Stimulated activated CD8-positive, alpha-beta memory T cell treated with anti-CD3 and anti-CD28 coated beads, Interleukin-12 subunit alpha, Interleukin-12 subunit beta, amount 100 ng/mL, for 1 hour (primary cell): ENCODE measurements at places on chromosomes 11 and 22.

DNA sequence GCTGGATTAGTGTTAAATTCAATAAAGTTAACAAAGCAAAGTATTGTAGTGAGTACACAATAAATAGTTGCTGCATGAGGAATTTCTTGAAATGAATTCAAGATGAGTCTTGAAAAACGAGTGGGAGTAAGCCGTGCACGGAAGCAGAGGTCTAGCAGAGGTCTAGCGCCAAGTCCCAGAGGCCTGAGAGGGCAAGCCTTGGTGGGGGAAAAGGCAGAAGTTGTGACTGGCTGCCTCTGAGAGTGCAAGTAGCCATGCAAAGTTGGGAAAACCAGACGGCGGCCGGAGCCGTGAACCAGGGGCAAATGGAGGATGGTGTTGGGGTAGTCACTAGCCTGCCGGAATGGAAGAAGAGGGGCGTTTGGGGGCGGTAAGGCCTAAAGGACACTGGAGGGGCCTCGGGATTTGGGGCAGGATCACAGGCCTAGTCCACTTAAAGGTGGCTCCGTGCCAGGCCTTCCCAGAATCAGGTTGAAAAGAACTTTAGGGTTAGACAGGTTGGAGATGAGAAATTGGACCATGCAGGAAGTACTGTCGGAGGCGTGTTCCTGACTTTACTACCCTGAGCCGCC is 379 bp upstream of the SLC3A2 start:
- no peak for DNase-seq

DNA sequence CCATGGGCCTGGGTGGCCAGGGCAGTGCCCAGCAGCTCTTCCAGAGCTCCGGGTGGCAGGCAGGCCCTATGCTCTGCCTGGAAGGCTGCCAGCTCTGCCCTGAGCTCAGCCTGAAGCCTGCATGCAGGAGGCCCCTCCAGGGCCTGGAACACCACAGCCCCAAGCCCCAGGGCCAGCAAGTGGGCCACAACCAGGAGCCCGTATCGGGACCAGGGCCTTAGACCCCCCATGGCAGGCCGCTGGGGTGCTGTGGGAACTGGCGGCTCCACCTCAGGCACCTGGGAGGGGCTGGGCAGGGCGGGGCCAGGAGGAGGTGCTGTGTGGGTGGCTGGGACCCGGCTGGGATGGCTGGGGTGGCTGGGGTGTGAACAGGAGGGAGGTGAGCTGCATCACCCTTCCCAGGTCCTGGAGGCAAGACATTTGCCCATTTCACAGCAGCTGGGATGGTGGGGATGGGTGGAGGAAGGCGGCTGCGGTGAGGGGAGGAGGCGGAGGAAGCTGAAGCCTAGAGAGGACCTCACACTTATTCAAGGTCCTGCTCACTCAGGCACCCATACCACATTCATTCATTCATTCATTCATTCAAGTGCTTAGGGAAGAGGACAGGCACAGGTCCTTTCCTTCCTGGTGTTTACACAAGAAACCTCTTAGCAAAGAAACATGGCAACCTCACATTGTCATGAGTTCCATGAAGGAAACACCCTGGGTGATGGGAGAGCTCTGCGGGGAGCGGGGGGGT is at the start of gene KCNK7:
Gene KCNK7, minus strand, starts transcription at position 258 of the 739 bp plus-strand sequence. Its CDS starts 28 bp downstream, at position 230.
- no peak for DNase-seq

DNA sequence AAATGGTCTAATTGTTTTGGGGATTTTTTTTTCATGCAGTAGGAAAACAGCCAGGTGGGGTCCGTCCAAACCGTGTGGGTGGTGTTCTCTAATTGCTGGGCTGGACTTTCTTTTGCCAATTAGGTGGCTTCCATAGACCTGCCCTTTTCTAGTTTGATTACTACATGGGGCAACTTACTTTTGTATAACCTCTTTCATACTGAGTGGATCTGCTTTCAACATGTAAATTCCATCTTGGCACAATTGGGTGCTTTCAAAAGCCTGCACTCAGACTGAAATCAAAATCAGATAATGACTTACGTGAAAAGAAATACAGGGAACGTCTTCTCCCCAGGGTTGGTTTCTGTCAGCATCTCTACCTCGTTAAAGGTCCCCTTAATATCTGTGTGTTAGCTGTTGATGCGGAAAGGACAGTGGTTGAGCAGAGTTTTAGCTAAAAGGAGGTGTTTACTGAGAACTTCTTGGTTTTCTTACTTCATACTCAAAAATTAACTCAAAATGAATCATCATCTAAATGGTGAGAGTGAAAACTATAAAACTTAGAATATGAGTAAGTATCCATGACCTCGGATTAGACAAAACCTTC is 72.1 kb downstream of the BARX2 start:
- DNase-seq: no peak

- DNase-seq: no peak
These were observed 286.7 kb downstream of the TBC1D22A start for GRCh38 chr22:47049078-47049624.

GRCh38 chr22:39989633-39990032 is 5.1 kb upstream of the FAM83F start:
- DNase-seq: no peak

DNA sequence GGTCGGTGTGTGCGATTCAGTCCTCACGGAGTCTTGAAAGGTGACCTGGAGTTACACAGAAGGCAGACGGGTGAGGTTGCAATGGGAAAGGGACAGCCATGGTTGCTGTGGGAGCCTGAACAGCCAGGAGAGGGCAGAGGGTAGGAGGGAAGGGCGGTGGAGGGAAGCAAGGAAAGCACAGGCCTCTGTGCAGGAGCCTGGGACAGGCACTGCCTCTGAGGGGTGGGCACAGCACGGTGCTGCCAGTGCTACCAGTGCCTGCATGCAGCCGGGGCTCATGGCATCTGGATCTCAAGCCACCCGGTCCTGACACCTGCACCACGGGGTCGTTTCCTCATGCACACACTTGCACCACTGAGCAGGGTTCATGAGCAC is 401.0 kb downstream of the TBC1D22A start:
- DNase-seq: no peak

- no peak for DNase-seq
These were observed 4.7 kb downstream of the YDJC start for GRCh38 chr22:21624880-21625791.

DNA sequence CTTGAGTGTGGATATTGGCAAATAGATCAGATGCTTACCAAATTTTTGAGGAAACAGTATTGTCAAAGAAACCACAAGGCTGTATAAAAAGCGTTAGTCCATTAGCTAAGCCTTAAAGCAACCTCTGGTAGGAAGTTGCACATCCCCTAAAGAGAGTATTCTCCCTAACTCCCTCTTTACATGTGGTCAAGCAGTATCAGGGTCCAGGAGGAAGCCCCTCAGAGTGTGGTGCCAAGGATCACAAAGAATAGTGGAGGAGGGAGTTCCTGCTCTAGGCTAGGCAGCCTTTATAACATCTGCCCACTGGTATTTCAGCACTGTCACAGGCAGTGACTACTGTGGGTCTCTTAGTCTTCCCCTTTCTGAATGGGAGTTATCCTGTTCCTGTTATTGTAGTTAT is 18.8 kb upstream of the AMPD3 start:
- DNase-seq: no peak

- no peak for DNase-seq
These were observed 2.1 kb upstream of the DPAGT1 start for GRCh38 chr11:119103793-119104192.

DNA sequence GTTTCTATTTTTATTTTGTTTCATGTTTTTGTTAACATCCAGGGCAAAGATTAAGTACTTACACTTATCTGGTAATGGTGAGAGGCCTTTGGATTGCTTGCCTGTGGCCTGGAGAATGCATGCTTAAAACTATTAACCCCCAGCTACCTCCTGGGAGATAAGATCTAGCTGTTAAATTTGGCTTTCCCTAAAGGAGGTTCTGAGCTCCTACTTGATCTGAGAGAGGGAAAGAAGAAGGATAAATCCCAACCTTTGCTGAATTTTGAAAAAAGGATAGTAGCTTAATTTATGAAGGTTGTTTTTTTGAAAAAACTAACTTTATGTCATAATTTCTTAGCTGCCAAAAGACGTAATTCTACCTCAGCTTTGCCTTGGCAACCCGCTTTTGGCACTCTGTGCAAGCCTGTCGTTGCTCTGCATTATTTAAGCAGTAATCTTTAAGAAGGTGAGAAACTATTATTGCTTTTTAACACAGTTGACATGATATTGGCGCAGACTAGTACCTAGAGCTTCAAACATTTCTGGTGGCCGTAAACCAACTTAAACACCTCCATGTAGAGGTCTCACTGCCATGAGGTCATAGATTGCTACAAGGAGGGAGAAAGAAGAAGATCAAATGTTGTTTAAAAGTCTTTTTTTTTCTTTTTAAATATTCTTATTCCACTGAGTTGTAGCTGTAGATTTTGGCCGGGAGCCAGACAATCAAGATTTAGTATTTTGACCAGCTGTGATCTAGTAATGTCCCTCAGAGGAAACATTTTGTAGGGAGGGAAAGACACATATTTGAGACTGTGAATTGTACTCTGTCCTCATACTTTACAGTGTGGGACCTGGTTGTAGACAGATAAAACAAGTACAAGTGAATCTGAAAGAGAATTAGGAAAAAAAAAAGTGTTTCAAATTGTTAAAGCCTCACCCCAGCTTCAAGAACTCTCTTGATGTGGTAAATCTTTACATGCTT is 74.4 kb downstream of the WNT11 start:
- DNase-seq: no peak

GRCh38 chr11:65778901-65779668 is 1.7 kb downstream of the AP5B1 start:
- DNase-seq: no peak

DNA sequence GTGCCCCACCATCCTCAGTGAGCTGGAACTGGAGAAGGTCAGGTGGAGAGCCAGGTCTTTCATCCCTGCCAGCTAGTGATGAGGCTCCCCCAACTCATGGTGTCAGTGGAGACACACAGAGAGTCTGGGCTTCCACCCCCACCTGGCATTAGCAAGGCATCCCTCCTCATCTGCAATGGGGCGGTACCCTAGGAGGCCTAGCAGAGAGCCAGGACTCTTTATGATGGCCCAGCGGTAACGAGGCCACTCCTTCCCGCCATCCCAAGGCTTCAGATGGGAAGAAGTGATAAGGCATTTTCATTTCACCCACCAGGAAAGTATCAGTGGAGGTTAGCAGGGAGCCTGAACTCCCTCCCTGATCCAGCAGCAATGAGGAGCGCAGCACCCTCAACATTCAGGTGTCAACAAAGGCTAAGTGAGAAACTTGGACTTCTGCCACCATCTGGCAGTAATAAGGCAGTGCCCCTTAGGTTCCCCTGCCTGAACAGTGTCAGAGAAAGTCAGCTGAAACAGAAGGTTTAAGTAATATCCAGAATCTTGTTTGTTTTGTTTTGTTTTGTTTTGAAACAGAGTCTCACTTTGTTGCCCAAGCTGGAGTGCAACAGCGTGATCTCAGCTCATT is 40.5 kb upstream of the FBLN1 start:
- DNase-seq: no peak

DNA sequence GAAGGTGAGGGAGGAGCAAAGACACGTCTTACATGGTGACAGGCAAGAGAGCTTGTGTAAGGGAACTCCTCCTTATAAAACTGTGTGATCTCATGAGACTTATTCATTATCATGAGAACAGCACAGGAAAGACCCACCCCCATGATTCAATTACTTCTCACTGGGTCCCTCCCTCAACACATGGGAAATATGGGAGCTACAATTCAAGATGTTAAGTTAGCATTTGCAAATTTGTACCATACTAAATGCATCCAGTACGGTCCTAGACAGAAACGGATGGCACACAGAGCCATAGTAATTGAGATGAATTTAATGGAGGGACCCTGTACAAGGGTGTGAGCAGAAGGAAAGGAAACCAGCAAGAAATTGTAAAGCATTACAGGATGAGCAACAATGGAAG is 765.8 kb upstream of the API5 start:
- DNase-seq: no peak

DNA sequence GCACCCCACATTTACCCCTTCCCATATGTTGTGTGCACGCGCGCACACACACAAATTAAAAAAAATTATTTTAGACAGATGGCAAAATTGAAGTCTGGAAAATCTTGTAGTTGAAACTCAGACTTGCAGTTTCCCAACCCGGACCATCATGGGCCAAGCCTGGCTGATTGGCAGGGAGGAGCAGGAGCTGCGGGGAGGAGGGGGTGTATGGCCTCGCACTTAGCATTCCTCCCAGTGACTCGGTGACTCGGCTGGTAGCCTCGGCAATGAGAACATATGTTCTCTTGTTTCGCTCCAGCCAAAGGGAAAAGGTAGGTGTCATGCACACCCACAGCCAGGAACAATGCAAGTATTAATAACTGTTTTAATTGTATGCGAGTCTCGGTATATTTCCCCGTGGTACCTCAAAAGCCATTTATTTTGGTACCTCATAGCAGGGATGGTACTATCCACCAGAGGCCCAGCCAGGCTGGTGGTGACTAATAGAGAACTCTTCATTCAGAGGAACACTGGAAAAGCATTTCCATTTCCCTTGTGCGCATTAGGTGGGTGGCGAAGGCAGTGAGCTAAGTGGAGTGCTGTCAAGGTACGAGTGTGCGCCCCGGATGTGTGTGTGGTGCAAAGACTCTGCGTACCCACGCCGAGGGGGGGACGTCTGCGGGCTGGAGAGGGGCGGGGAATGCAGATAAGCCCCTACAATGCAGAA is 92.5 kb downstream of the DSCAML1 start:
- no peak for DNase-seq

DNA sequence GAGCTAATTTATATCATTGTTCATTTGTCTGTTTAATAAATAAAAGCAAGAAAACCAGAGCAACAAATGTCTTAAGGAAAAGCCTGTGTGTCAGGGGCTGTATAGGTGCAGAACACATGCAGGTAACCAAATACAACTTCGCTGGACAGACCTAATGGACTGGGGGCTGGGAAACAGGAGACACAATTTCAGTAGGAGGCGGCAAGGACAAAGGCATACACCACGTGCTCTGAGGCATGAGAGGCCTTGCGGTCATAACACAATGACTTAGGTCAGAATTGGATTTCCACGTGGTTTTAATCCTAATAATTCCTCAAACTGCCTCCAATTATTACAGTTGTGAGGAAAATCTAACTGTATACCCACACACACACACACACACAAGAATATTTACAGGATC is 8.7 kb upstream of the GLB1L3 start:
- DNase-seq: no peak

DNA sequence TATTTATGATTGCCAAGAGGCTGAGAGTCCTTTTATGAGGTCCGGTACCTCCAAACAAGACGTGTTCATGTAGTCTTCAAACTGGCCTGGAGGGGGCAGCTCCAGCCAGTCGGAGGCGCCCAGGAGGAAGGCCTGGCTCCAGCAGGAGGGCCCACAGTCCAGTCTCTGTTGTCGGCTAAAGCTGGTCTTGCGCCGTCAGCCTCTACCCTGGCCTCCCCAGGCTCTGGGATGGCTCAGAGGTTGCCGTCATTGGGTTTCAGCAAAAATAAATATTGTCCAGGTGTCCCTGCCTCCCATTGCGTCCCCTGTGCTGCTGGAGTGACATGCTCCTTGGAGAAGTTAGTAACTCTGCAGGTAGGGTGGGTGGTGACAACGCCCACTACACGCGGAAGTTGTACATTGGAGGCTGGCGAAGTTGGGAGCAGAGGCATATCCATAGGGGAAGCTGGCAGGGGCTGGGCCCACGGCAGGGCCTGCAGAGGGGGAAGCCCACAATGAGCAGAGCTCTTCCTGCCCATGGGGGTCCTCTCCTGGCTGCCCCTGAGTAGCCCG is 1.0 kb upstream of the SLC25A1 start:
- DNase-seq: no peak
